ENCODE measurements at places on chromosomes 4 and X.

GRCh38 chr4:36140421-36140820 lies 103.9 kb downstream of the ARAP2 start:
- H3K4me1 ChIP-seq = peaks cover 2% of the 10 kb centered on the region
- no peak overlapping the region for H3K4me3 ChIP-seq
- H3K27ac ChIP-seq = no peak overlapping the region
- DNase-seq = no peak

GRCh38 chr4:14196131-14196530 lies 568.6 kb upstream of the BOD1L1 start:
- no peak overlapping the region for H3K27ac ChIP-seq
- H3K4me1 ChIP-seq = no peaks in the 10 kb centered on the region
- no peaks in the 10 kb centered on the region for H3K27me3 ChIP-seq

- H3K4me1 ChIP-seq = peaks cover 10% of the 10 kb centered on the region
- no peak overlapping the region for H3K27ac ChIP-seq
- no peak overlapping the region for H3K4me3 ChIP-seq
- peaks cover 2% of the 10 kb centered on the region for H3K36me3 ChIP-seq
These were observed 2185.1 kb upstream of the TENM3 start for GRCh38 chr4:180057891-180058671.

DNA sequence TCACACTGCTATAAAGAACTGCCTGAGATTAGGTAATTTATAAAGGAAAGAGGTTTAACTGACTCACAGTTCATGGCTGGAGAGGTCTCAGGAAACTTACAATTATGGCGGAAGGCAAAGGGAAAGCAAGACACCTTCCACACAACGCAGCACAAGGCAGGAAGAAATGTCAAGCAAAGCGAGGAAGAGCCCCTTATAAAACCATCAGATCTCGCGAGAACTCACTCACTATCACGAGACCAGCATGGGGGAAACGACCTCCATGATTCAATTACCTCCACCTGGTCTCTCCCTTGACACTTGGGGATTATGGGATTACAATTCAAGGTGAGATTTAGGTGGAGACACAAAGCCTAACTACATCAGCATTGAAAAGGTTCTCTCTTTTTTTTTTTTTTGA lies 39.6 kb downstream of the PALLD start:
- H3K4me3 ChIP-seq = no peak overlapping the region
- H3K4me1 ChIP-seq = peaks cover 5% of the 10 kb centered on the region
- H3K36me3 ChIP-seq = no peaks in the 10 kb centered on the region
- peaks cover 18% of the 10 kb centered on the region for H3K27me3 ChIP-seq

DNA sequence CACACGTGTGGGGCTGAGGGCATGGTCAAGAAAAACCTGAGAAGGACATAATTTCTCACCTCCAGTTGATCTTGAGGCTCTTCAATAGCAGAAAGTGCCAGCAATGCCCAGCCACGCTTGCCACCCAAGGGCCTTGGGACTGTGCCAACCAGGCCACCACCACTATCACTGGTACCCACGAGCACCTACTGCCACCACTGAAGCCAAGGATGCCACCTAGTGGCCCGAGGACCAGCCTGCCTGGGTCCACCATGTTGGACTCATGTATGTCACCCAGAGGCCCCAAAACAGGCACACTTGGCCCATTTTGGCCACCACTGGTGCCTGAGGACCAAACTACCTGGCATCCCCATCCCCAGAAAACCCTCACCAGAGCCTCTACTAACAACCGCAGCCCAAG lies 191.8 kb downstream of the ADAM29 start:
- no peak overlapping the region for H3K27ac ChIP-seq
- H3K4me1 ChIP-seq = no peaks in the 10 kb centered on the region
- H3K4me3 ChIP-seq = no peak overlapping the region
- no peaks in the 10 kb centered on the region for H3K36me3 ChIP-seq
- no peaks in the 10 kb centered on the region for H3K27me3 ChIP-seq

GRCh38 chr4:28822163-28822562 lies 1898.0 kb upstream of the PCDH7 start:
- no peaks in the 10 kb centered on the region for H3K36me3 ChIP-seq
- H3K27me3 ChIP-seq = no peaks in the 10 kb centered on the region
- H3K4me1 ChIP-seq = no peaks in the 10 kb centered on the region
- DNase-seq = no peak
- H3K27ac ChIP-seq = no peak overlapping the region

DNA sequence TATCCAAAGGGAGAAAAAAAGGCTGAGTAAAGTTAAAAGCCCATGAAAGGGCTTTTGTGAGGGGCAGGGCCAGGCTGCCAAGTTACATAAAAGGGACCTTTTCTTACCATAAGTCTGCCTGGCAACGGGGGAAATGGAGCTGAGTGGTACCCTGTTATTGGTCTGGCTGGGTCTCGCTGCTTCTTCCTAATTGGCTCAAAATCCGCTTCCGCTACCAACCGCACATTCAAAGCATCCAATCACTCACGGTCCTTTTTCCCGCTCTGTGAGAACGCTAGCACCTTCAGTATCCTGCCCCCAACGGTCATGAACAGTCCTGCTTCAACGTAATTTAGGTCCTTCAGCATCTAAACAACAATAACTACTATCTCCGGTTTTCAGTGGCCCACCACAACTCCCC lies 611 bp downstream of the TEX11 start:
- H3K27me3 ChIP-seq = peaks cover 3% of the 10 kb centered on the region
- H3K4me3 ChIP-seq = no peak overlapping the region
- H3K27ac ChIP-seq = no peak overlapping the region
- DNase-seq = no peak
- no peaks in the 10 kb centered on the region for H3K4me1 ChIP-seq
- no peaks in the 10 kb centered on the region for H3K36me3 ChIP-seq

DNA sequence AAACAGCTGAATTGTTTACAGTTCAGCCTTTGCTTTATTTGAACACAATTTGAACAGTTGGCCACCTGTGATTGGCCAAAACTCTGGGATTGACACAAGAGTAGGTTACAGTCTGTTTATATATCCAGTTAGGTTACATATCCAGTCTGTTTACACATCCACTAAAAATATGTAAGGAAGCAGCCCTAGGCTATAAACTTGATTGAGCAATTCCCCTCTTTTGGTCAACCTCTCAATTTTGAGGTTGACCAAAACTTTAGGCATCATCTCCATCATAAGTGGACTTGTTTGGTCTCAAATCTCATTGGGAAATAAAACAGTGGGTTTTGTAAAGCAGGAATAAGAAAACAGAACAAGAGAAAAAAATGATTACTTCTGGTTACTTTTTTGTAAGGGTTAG lies 190.8 kb downstream of the SPATA18 start:
- H3K4me3 ChIP-seq = no peak overlapping the region
- H3K36me3 ChIP-seq = no peaks in the 10 kb centered on the region
- H3K27ac ChIP-seq = no peak overlapping the region
- no peaks in the 10 kb centered on the region for H3K4me1 ChIP-seq

DNA sequence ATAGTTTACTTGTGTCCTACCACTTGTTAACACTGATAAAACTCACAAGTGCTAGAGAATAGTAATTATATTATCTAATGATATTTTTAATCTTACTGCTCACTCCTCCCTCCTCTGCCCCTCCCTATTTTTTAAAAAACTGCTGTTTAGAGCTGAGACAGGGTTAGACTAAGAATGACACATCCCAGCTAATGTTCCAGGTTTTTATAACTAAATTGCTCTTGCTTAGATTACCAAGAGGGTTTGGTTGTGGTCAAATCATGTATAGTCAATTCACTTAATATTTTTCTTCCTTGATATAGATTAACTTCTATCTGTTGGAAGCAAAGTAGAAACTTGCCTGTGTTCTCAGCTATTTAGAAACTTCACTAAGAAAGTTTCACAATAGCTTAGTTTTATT lies 60.2 kb downstream of the ATOH1 start:
- no peak overlapping the region for H3K27ac ChIP-seq
- DNase-seq = no peak
- H3K36me3 ChIP-seq = no peaks in the 10 kb centered on the region
- H3K4me3 ChIP-seq = no peak overlapping the region
- H3K27me3 ChIP-seq = no peaks in the 10 kb centered on the region

DNA sequence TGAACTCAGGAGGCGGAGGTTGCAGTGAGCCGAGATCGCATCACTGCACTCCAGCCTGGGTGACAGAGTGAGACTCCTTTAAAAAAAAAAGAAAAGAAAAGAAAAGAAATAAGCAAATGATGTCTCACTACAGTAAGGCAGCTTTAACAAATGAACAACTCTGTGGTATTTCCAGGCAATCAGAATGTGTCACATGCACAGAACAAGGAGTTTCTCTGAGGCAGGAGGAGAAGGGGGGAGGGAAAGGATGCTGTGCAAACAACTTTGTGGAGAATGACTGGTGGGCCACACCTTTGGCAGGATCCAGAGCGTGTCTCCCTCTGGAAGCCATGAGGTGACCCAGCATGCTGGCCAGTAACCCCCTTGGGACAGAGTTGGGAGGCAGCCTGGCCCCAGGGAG lies 57.6 kb downstream of the RAI2 start:
- no peaks in the 10 kb centered on the region for H3K27me3 ChIP-seq
- H3K4me3 ChIP-seq = no peak overlapping the region
- no peaks in the 10 kb centered on the region for H3K4me1 ChIP-seq
- no peak overlapping the region for H3K27ac ChIP-seq

DNA sequence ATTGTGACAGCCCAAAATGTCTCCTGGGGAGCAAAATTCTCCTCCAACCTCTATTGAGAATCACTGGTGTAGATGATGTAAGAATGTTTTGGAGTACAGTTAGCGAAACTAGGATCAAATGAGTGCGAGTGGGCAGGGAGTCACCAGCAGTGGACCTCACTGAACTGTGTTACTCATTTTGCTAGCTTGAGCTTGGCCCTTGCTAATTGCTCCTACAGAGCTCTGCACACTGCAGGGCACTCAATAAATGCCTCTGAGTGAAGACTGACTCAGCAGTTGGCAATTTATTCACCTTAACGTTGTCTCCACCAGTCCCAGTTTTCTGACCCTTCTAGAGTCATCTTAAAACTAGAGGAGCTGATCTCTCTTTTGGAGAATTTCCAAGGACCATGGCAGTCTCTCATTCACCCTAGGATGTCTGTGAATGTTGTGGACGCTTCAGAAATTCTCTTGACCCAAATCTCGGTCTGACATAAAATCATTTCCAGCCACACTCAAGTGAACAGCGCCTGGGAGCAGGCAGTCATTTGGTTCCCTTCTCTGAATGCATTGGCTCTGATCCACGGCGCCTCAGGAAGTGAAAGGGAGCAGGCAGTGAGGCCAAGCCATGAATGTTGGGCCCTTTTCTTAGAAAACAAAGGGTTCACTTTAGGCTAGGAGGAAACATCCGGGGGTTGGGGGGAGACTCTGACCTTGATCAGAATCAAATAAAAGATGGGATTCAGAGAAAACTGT lies 148.1 kb downstream of the NWD2 start:
- no peaks in the 10 kb centered on the region for H3K36me3 ChIP-seq
- H3K27ac ChIP-seq = no peak overlapping the region
- H3K27me3 ChIP-seq = peaks cover 12% of the 10 kb centered on the region
- DNase-seq = no peak
- H3K4me1 ChIP-seq = peaks cover 2% of the 10 kb centered on the region

DNA sequence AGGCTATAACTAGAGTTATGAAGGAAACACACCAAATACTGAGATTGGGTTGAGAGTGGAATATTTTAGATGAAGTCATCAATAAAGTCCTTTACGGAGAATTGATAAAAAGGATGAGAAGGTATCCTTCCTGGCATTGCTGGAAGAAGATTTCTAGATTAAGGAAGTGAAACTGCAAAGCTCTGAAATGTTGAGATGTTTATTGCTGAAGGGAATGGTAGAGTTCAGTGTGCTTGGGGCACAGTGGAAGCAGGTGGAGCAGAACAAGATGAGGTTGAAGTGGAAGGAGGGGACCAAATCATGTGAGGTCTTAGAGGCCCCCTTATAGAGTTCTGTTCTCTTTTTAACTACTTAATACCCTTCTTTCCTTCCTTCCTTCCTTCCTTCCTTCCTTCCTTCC lies 848.5 kb downstream of the RAB28 start:
- H3K4me3 ChIP-seq = no peak overlapping the region
- H3K4me1 ChIP-seq = no peaks in the 10 kb centered on the region
- DNase-seq = no peak
- no peaks in the 10 kb centered on the region for H3K36me3 ChIP-seq
- H3K27ac ChIP-seq = no peak overlapping the region
- no peaks in the 10 kb centered on the region for H3K27me3 ChIP-seq

GRCh38 chr4:59671037-59671436 lies 1529.1 kb upstream of the ADGRL3 start:
- H3K27me3 ChIP-seq = no peaks in the 10 kb centered on the region
- no peaks in the 10 kb centered on the region for H3K36me3 ChIP-seq

DNA sequence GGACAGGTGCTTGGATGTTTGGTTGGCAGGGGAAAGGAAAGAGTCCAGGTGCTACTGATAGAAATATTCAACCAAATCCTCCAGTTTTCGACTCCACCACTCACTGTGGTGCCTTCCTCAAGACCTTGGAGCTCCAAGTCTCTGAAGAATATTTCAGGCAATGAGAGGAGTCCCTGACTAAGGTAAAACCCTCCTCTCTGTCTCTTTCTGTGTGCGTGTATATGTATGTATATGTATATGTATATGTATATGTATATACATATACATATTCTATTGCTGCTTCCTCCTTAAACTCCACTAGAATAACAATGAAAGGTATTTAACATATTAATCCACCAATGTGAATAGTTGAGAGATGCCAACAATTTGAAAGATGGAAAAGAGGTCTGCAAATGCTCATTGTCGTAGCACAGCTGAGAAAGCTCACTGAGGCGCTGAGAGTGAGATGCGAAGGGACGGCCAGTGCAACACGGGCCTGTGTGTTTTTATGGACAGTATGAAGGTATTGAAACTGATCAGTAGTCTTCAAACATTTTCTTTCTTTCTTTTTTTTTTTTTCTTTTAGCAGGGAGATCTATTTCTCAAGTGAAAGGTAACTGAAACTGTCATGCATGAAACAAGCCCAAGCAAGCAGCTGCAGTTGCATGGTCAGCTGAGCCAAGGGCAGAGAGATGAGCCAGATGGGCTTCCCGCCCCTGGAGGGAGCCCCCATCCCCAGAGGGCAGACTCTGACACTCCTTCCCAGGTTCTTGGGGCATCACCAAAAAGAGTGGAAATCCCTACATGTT lies 41.1 kb upstream of the HS3ST1 start:
- H3K27ac ChIP-seq = peak overlapping the region; percentile 97
- peaks cover 39% of the 10 kb centered on the region for H3K4me1 ChIP-seq
- H3K36me3 ChIP-seq = peaks cover 16% of the 10 kb centered on the region
- peaks cover 4% of the 10 kb centered on the region for H3K27me3 ChIP-seq
- DNase-seq = no peak

- no peaks in the 10 kb centered on the region for H3K36me3 ChIP-seq
- no peaks in the 10 kb centered on the region for H3K4me1 ChIP-seq
- no peak overlapping the region for H3K4me3 ChIP-seq
- DNase-seq = no peak
- no peak overlapping the region for H3K27ac ChIP-seq
These were observed 406.8 kb downstream of the TMA16 start for GRCh38 chr4:163901319-163901718.

GRCh38 chr4:38950159-38950558 lies 82.0 kb downstream of the TMEM156 start:
- H3K27ac ChIP-seq = no peak overlapping the region
- H3K36me3 ChIP-seq = no peaks in the 10 kb centered on the region
- H3K4me3 ChIP-seq = no peak overlapping the region
- DNase-seq = no peak
- H3K4me1 ChIP-seq = peaks cover 24% of the 10 kb centered on the region

- peaks cover 12% of the 10 kb centered on the region for H3K27me3 ChIP-seq
- H3K36me3 ChIP-seq = no peaks in the 10 kb centered on the region
- H3K27ac ChIP-seq = no peak overlapping the region
- no peak for DNase-seq
- no peak overlapping the region for H3K4me3 ChIP-seq
These were observed 27.5 kb downstream of the ENPEP start for GRCh38 chr4:110503270-110504083.

- peaks cover 2% of the 10 kb centered on the region for H3K4me1 ChIP-seq
- H3K4me3 ChIP-seq = no peak overlapping the region
- H3K27me3 ChIP-seq = no peaks in the 10 kb centered on the region
- no peak for DNase-seq
These were observed 1202.1 kb downstream of the ADGRL3 start for GRCh38 chr4:62402088-62402806.
